ENCODE measurements at places on chromosomes 16 and 17. TPM values are rescaled to one million over a fixed set of nuclear protein-coding genes. Genes with fewer than 3 reads are reported as not detected.

DNA sequence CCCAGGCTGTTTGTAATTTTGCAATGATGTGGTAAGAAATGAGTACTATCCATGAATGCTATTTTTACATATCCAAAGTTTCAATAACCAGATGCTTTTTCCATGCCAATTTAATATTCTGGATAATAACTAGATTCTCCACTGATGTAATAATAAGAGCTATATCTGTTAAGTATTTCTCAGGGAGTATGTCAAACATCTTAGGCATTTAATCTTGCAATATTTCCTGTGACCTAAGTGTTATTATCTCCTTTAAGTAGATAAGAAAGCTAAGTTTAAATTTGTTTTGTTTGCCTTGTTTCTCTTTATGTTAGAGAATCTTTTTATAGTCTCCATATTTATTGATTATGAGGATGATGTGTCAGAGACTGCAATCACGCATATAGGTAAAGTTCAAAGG is 32.3 kb upstream of the HS3ST3A1 start:
- no peak for DNase-seq

Gene TBX2
- 13.6 TPM for total RNA-seq

- DNase-seq: peak; percentile 39
These were observed 3.9 kb downstream of the DLG4 start for GRCh38 chr17:7215652-7216180.

- DNase-seq: no peak
These were observed 3.7 kb downstream of the CBLN1 start for GRCh38 chr16:49277766-49278566.

GRCh38 chr17:73585583-73585982 is 58.7 kb downstream of the SDK2 start:
- DNase-seq: no peak

DNA sequence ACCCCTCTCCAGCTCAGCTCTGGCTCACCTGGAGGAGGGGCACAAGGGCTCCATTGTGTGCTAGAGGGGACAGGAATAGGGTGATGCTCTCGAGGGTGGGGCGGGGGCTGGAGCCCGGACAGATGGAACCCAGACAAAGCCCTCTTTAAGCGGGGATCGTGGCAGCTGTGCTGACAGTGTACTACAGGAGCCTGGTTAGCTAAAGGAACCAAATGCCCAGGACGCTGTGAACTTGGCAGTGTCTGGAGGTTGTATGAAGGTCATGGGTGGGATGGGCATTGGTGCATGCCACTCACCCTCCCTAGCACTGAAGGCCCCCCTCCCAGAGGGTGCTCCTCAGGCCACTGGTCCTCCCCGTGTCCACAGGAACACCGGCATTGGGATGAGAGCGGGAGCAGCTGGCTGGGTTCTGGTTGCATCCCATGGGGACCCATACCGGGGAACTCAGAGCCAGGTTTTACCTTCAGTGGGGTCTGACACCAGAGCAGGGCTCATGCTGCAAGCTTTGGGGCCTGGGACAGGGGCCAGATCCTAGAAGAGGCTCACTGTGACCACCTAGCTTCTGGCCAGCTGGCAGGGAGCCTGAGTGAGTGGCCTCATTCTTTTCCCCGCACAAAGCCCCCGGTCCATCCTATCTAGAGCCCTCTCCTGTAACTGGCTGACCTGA is 11.9 kb downstream of the KIF19 start:
- no peak for DNase-seq

Measured in heart left ventricle (tissue), 16 donors.